ENCODE measurements at places on chromosomes 7 and 10.

DNA sequence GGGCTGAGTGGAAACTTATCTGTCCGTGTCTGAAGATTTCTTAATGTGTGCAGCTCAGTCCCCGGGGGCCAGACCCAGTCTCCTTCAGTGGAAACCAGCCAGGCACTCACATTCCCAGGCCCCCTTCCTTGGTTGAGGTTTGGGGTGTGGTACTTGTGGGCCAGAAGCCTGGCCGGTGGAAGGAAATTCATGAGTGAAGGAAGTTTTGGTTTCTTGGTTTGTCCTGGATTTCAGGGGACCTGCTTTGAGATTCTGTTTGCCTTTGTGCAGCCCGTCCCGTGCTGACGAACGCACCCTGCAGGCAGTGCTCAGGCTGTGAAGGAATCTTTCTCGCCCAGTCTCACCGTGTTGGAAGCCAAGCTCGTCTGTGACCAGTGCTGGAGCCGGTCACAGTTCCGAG, 2.9 kb downstream of the INPP5A start:
- DNase-seq, result peak; percentile 30

DNA sequence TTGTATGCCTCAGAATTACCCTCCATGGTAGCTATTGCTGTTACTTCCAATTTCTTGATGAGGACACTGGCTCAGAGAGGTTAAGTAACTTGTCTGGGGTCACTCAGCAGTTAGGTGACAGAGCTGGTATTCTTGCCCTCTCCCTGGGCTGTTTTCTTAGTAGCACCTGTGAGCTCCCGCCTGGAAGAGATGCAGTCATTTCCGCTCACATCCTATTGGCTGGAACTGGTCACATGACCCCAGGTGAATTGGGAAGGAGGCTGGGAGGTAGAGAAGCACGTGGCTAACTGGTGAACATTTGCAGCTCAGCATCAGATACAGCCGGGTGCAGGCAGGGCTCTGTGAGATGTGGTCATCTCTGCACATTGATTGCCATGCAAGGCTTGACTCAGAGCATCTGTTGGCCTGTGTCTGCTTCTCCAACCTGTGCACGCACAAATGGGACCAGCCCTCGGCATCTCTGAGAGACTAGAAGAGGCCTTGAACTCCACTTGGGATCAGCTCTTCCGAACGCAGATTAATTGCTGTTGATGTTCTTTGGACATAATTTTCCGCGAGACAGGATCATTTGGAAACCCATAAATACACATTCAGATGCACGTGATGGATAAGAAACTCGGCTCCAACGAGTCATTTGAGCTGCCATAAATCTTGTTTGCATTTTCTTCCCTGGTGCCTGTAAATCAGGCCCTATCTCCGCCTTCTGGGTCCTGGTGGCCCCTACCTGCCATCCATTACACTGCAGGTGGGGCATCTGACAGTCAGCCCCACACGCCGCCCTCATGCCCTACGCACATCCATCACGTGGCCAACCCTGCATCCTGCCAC, 42.8 kb downstream of the MYL10 start:
- DNase-seq, result no peak

DNA sequence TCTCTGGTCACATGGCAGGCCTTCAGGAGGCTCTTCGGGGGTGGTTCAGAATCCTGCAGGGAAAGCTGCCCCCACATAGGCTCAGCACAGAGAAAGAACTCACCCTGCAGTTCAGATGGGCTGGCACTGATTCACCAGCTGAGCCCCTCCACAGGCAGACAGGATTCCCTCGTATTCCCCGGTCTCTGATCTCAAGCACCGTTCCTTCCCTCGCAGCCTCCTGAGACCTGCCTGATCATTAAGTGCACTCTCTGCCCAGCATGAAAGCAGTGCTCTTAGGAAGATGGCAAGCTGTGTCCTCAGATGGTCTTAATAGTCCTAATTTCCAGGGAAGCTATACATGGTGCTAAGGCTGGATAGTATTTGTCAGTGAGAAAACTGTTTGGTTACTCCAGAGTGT, 78.2 kb upstream of the NPS start:
- no peak for DNase-seq

GRCh38 chr7:74418538-74418937, 35.2 kb upstream of the GTF2IRD1 start:
- DNase-seq, result no peak

DNA sequence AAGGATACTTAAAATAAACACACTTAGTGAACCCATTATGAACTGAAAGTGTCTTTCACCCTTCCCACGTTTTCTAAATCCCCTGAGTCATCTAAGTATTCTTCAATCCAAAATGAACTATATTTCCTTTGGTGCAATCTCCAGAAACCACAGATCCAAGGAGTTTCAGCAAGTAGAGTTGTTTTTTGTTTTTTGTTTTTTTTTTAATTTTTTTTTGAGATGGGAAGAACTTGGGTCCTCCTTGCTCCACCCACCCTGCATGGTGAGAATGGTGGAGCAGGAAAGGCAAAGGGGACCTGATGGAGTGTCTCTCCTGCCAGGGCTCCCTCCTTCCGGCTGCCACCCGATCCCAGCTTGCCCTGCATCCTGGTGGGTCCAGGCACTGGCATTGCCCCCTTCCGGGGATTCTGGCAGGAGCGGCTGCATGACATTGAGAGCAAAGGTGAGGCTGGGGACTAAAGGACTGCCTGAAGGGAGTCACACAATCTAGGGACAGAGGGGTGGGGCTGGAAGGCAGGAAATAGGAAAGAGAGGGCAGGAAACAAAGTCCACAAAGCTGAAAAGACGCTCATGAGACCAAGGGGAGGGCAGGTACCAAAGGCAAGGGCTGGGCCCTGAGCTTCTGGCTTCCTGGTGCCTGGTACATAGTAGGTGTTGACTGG, 12.1 kb downstream of the ATG9B start:
- DNase-seq, result no peak

- DNase-seq, result no peak
Measured at GRCh38 chr7:105084581-105084980, 70.6 kb downstream of the KMT2E start.

DNA sequence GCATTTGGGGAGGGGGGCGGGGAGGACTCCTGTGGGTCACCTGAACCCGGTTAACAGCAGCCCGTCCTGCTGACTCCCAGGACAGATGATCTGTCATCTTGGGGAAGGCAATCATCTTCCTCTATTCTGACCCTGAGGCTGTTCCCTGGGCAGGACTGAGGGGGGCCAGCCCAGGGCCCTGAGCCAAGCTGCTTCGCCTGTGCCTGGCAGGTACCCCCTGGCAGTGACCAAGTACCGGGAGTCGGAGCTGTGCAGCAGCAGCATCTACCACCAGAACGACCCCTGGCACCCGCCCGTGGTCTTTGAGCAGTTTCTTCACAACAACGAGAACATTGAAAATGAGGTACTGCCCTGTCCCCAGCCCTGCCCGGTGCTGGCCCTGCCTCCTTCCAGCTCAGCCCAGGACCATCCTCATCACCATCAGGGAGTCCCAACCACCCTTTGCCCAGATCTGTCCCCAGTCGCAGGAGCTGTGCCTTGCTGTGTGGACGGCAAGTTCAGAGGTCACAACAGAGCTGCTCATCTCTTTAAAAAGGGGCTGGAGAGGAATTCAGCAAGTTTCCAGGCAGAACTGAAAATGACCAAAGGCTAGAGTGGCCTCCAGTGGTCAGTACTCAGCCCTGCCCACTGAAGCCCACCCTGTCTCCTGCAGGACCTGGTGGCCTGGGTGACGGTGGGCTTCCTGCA, 8.1 kb downstream of the AOC1 start:
- DNase-seq, result no peak

- DNase-seq, result no peak
Measured at GRCh38 chr10:49751636-49752510, 10.2 kb downstream of the OGDHL start.

DNA sequence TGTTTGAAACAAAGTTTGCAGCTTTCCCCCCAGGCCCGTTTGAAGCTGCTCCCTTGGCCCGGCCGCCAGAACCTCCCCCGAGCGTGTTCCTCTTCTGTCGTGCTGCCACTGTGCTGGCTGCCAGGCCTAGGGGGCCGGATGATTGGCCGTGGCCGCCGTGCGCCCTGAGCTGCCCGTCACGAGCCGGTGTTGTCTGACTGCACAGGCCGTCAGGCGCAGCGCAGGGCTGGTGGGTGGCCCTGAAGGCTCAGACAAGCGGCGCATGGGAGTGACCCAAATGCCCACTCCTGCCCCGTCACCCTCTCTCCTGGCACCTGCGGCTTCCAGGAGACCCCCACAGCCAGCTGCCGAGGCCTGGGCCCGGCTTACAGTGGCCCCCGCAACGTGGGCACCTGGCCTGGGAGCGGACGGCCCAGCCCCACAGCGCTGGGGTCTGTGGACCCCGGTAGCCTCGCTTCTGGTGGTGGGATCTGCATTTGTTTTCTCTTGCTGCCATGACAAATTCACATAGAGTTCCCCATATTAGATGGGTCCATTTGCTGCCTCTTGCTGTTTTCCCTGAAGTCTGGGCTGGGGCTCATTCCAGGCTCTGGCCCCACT, 13.1 kb downstream of the JAKMIP3 start:
- no peak for DNase-seq

GRCh38 chr7:41142904-41143473, 559.9 kb downstream of the INHBA start:
- no peak for DNase-seq

DNA sequence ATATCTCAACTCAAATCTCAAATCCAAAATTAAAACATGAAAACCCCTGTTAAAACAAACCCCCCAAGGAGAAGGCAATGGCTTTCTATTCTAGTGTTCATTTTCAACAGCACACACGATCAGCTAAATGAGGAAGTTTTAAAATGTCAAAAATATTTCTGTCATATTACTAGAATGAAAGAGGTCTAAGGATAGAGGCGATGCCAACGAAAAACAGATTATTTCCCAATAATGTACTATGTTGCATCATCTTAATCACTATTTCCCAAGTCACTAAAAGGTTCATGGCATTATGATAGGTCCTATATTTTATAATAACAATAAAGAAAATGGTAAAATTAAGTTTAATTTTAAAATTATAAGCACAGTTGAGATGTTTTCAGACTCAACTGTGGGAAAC, 10.1 kb downstream of the CNOT4 start:
- DNase-seq, result peak; percentile 36

DNA sequence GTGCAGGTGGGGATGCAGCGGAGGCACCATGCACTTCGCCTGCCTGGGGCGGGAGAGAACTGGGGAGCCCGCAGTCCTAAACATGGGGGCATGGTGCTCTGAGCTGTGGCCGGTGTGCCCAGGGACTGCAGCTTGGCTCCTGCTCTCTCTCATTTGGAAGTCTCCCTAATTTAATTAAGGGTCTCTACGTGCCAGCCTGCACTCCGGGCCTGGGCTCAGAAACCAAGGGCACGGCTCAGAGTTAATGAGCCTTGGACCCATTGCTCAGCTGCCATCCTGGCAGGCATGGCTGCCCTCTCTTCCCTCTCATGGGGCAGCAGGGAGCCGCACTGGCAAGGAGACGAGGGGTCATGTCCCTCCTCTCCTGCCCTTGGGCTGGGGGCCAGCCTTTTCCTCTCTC, 115.6 kb downstream of the CDH23 start:
- no peak for DNase-seq

DNA sequence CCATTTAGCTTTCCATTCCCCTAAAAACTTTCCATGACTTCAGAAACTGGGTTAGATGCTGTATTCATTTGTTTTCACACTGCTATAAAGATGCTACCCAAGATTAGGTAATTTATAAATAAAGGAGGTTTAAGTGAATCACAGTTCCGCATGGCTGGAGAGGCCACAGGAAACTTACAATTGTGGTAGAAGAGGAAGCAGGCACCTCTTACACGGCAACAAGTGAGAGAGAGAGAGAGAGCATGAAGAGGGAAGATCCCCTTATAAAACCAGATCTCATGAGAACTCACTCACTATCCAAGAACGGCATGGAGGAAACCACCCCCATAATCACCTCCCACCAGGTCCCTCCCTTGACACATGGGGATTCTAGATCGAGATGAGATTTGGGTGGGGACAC, 336.8 kb downstream of the TFEC start:
- no peak for DNase-seq

DNA sequence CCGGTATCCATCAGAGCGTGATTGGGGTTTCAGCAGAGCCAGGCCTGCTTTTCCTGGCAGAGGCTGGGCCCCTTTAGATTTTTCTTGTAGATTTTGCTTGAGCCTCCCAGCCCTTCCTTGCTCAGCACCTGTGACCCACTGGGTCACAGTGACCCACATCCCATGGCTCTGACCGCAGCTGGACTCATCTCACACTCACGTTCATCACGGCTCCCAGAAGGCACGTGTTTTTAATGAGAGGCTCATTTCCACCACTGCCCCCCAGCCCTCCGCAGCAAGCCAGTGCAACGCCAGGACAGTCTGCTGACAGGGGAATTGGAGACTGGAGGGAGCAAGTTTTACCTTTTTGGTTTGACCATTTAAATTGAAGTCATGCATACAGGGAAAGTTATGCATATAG, 155.7 kb downstream of the CUX1 start:
- DNase-seq, result no peak

DNA sequence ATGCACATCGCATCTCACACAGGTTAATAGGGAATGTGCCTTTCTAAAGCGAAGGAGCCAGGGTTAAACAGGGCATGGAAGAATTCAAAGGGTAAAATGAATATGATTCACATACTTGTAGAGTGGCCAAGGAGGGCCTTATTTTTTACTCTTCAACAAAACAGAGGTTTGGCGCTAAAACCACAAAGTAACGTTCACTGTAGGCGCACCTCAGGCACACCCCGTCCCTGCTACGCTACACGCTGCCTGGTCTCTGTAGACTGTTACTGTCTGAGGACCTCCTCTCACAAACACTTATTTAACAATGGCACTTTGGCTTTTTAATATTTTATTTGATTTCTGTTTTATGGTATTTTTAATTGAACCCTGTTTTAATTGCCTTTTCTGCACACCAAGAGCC, 462.1 kb upstream of the GALNT17 start:
- DNase-seq, result no peak

GRCh38 chr10:24951201-24952142, 934 bp downstream of the PRTFDC1 start:
- no peak for DNase-seq

- DNase-seq, result no peak
Measured at GRCh38 chr10:91907914-91908336, 1.4 kb downstream of the FGFBP3 start.

DNA sequence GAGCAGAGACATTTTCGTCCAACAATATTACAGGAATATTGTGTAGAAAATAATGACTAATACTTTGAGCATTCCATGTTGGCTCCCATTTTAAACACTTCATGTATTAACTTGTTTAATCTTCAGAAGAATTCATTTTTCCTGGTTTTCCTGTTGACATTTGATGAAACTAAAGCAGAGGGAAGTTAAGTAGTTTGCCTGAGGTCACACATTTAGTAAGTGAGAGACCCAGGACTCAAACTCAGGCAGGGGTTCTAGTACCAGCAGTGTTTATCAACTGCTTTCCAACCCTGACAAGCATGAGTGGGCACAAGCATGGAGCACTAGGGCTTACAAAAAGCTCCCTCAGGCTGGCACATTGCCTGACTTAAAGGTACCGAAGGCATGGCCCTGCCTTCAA, 719.1 kb downstream of the AUTS2 start:
- DNase-seq, result no peak

- peak; percentile 6 for DNase-seq
Measured at GRCh38 chr7:122305475-122306319, 1.1 kb upstream of the FEZF1 start.

Data from fibroblast of pulmonary artery (primary cell).